NCI-H82 (cell line): ENCODE measurements at places on chromosomes 11 and 22.

DNA sequence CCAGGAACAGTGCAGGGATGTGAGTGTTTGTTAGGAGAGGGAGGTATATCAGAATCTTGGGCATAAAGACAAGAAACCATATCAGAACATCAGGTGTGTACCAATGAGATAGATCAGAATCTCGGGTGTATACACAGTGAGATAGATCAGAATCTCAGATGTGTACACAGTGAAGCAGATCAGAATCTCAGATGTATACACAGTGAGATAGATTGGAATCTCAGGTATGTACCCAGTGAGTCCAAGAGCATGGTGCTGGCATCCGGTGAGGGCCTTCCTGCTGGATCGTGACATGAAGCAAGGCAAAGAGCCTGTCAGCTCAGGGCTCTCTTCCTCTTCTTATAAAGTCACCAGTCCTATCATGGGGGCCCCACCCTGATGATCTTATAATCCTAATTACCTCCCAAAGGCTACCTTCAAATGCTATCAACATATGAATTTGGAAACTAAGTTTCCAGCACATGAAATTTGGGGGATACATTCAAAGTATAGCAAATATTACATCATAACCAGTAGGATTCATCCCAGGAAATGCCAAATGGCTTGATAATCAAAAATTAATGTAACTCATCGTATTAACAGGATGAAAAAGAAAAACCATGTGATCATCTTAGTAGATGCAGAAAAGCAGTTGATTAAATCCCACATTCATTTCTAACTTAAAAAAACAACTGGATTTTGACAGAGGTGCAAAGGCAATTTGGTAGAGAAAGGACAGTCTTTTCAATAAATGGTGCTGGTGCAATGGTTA, 28.6 kb downstream of the PPARA start:
- DNase-seq = no peak

DNA sequence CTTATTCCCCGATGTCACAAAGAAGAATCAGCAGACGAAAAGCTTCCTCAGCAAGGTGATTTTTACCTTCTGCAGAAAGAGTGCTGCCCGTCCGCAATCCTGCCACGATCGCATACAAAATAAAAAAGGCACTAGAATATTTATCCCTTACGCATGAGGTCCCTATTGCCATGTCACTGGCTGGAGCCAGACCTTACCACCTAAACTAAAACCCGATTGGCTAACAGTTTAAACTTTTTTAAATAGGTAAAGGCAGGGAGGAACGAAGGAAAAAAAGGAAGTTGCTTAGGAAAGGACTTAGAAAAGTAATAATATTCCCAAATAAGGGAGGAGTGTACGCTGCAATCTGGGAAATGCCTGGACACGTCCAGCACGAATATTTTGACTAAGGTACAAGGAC, 21.2 kb upstream of the ALDH3B2 start:
- no peak for DNase-seq

- DNase-seq = peak; percentile 17
Observed at GRCh38 chr11:66741153-66741552, 12.1 kb upstream of the SPTBN2 start.

- peak; percentile 56 for DNase-seq
Observed at GRCh38 chr11:100774132-100774531, 87.0 kb downstream of the ARHGAP42 start.

- no peak for DNase-seq
Observed at GRCh38 chr22:26589367-26589844, 526 bp downstream of the TPST2 start.

DNA sequence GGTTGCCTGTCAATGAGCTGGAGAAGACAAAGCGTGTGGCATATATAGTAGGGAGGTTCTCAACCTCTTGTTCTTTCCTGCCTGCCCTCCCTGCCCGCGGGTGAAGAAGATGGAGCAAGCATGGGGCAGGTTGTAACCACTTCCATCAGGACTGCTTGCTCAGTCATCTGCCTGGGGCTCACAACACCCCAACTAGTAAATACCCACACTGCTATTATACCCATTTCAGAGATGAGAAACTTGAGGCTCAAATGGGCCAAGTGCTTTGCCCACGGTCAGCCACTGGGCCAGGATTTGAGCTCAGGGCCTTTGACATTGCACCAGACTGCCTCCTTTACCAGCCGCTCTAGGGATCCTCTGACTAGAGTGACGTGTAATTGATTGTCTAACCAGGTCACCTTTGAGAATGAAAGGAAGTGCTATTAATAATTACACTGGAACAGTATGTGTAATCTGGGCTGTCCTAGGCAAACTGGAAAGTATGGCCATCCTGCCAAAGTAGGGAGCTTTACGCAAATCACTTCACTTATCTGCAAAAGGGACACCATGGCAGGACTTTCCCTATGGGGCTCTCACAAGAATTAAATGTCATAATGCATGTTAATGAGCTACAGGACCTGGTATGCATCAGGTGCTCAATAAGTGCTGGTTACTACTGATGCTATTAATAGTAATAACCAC, 2.8 kb upstream of the CDC42EP1 start:
- no peak for DNase-seq

- DNase-seq = no peak
Observed at GRCh38 chr11:83477772-83478171, 191.6 kb upstream of the CCDC90B start.
